ENCODE measurements at places on chromosomes 2 and 18. TPM values are rescaled to one million over a fixed set of nuclear protein-coding genes. Genes with fewer than 3 reads are reported as not detected.
A peak's percentile ranks its signal among the peaks of the same experiment; 100 is the strongest.

DNA sequence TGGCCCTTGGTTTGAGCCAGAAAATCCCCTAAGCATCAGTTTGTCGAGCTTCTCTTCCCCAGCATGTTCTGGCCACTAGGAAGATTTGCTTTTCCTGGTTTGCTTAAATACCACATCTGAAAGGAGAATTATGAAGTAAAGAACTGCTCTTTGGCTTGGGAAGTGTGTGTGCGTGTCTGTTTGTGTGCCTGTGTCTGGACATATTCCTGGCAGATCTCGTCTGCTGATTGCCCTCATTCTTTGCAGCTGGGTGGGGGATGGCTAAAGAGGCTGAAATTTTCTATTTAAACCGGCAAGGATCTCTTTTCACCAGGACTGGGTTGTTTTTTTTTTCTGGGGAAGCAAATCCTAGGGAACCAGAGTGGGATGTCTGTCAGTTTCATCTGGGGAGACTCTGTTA, 57.3 kb upstream of the MBOAT2 start:
- DNase-seq: no peak

Gene SFT2D3
- total RNA-seq: 3.1 TPM

Gene TMEM87B
- total RNA-seq: 11.0 TPM

- DNase-seq: no peak
Observed at GRCh38 chr2:44348400-44348799, 12.9 kb downstream of the PREPL start.

GRCh38 chr2:241912021-241912555, 42.6 kb downstream of the RTP5 start:
- DNase-seq: peak; percentile 10

Gene ALK
- not detected for total RNA-seq

Gene LTBP1
- total RNA-seq: 124 TPM

- no peak for DNase-seq
Observed at GRCh38 chr2:143824791-143825190, 695.1 kb downstream of the ZEB2 start.

DNA sequence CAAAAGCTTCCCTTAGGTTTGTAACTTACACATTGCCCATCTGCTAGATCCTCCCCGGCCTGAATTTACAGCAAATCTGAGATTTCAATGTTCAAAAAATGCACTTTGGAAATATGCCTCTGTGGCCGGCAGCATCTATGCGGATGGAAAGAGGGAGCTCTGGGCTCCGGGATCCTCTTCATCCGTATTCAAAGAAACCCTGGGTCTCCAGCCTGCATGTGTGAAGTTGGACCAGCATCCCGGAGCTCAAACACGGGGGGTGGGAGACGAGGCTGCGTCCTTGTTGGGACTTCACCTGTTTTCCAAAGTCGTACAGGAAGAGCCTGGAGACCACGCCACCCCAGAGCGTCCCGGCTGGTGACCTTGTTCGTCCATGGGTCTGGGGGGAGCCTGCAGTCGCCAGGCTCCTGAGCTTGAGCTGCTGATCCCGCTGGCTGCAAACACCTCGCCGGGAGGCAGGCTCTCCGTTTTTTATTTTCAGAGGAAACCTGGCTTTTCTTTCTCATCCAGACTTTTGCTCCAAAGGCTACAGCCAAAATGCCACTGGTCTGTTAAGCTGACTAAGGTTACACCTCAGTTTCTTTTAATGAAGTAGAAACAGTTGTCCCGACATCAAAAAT, 77.4 kb downstream of the PTGR3 start:
- DNase-seq: peak; percentile 61

DNA sequence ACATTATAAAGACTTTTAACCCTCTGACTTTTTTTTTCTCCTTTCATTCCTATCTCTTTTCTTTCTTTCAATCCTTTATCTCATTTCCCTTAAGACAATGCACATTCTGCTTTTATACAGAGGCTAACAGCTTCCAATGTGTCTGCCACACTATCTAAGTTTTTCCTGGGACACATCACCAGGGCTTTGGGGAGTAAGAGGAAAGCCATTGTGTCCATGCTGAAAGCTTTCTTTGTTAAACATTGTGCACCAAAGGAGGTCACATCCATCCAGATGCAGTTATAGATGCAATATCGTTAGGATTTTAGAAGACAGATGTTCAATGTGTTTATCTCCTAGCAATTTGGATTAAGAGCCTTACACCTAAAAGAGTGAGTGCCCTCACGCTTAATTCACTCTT, 534.1 kb downstream of the CNTNAP5 start:
- DNase-seq: no peak

Gene CAMKMT
- total RNA-seq: 5.6 TPM

- no peak for DNase-seq
Observed at GRCh38 chr2:120348737-120349439, 3.0 kb downstream of the INHBB start.

DNA sequence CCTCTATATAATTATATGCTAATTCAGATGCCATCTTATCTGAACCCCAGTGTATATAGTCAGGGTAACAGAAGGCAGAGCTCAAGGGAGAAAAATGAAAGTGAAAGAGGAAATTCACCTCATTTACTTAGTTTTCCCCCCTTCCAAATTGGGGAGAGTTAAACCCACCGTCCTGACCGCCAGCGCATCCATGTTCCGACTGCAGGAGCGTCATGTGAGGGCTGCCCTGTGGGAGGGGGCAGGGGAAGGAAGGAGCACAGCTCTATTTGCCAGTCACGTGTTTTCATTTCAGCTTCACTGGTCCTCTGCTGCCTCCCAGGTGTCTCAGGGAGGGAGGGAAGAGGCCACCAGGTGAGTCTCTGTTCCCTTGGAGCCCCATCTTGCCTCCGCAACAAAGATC, 13.2 kb downstream of the CNNM4 start:
- DNase-seq: no peak

DNA sequence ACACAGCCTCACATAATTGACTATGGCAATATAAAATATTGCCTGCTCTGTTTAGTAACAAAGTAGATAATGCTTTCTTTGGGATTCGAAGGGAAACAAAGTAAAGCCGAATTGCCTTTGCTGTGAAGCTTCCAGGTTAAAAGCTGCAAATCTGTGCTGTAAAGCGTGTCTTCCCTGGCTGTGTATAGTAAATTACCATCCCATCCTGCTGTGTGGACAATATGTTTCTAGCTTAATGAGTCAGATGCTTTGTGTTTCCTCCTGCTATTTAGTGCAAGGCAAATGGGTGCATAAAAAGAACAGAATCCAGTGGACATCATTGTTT, 265.1 kb downstream of the SOCS6 start:
- no peak for DNase-seq

Gene SMC6
- 13.9 TPM for total RNA-seq

Gene C18orf54
- 1.4 TPM for total RNA-seq

DNA sequence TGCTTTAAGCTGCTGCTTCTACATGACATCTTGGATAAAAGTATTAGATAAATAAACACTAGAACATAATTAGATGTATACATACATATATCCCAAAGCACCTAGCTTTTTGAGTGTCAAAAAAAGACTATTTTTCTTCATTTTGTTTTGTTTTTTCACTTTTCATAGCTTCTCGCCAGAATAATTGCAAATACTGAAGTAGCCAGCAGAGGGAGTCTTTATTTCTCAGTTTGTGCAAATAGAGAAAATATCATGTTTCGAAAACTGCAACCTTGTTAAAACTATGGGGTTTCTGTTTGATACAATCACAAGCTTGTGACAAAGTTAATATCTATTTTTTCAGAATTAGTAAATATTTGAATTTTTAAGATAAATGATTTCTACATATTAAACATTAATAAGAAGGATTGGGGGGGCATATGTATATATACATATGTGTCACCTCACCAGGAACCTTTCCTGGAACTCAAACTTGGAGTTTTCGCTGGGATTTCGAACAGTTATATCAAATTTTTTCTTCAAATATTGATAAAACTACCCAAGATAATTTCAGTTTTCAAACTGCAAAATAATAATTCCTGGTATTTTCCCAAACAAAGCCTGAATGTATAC, 61.0 kb downstream of the GRB14 start:
- DNase-seq: no peak

DNA sequence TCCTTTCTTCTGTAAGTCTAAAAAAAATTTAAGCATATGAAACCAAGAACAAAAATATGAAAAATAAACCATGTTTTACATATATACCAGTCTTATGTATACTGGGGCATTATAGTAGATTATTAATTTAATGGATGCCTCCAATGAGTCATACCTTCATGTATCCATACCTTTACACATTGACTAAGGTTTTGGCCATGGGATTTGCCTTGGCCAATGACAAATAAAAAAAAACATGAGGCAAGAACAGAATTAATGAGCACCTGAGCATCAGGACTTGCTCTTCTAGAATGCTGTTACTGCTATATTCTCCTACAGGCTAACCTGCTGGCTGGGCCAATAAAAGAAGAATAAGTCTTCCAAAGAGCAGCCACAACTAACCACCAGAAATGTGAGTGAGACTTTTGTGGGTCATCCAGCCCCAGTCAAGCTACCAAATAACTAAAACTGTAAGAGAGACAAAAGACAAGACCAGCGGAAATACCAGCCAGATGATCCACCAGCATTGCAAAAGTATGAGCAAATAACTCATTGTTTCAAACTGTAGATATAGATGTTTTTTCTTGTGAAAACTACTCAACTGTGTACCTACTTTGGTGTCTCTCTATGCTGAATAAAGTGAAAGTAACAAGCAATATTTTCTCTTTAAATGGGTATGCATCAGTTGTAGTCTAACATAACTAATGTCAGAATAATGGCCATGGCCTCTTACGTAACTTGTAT, 749.6 kb upstream of the VRK2 start:
- no peak for DNase-seq

- no peak for DNase-seq
Observed at GRCh38 chr2:65778137-65778536, 345.7 kb upstream of the SPRED2 start.

GRCh38 chr18:3526421-3527354, 76.7 kb downstream of the TGIF1 start:
- DNase-seq: no peak

Gene ABCB11
- total RNA-seq: 0.03 TPM

Gene XIRP2
- total RNA-seq: 537 TPM

- no peak for DNase-seq
Observed at GRCh38 chr2:172972005-172972619, 103.5 kb upstream of the MAP3K20 start.

Gene MAP3K19
- total RNA-seq: not detected

DNA sequence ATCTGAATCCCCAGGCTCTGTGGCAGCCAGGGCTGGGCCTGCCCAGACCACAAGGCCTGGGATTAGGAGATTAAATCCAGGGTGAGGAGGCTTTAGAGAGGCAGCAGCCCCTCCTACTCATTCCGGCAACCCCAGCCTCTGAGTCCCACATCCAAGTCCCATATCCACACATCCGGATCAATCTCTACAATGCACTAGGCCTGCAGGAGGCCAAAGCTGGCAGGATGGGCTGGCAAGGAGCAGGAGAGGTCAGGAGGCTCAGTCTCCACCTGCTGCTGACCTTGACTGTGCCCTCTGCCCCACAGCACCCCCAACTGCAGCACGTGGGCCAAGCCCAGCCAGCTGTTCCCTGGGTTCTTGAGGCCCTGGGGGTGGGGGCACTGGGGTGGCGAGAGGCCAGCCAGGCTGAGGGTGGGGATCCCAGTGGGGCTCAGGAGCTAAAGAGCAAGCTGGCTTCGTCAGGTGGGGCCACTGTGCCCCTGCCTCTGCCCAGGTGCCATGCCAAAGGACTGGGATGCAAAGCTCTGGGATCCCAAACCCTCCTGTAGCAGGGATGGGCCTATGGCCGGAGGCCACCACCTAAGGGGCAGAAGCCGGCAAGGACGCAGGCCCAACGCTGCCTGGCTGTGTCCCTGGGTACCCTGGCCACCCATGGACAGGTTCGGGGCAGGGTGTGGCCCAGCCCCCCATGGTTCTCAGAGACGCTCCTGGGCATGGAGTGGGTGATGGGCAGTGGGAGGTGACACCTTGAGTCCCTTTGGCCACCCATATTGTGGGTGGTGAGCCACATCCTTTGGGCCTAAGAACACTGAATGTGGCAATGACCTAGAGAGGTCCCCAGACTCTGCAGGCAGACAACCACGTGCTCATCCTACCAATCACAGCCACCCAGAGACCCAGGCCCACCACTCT, 3.2 kb downstream of the KIF1A start:
- DNase-seq: peak; percentile 57

Gene RSAD2
- total RNA-seq: 4.6 TPM

Gene DES
- 21,230 TPM for total RNA-seq

GRCh38 chr18:45730832-45731575, 7.0 kb downstream of the SLC14A1 start:
- DNase-seq: no peak

Gene FN1
- total RNA-seq: 339 TPM

Gene EN1
- total RNA-seq: 0.13 TPM

GRCh38 chr2:232976666-232977437, 36.2 kb downstream of the NGEF start:
- DNase-seq: no peak

GRCh38 chr2:33005057-33005456, 58.3 kb downstream of the LTBP1 start:
- no peak for DNase-seq

DNA sequence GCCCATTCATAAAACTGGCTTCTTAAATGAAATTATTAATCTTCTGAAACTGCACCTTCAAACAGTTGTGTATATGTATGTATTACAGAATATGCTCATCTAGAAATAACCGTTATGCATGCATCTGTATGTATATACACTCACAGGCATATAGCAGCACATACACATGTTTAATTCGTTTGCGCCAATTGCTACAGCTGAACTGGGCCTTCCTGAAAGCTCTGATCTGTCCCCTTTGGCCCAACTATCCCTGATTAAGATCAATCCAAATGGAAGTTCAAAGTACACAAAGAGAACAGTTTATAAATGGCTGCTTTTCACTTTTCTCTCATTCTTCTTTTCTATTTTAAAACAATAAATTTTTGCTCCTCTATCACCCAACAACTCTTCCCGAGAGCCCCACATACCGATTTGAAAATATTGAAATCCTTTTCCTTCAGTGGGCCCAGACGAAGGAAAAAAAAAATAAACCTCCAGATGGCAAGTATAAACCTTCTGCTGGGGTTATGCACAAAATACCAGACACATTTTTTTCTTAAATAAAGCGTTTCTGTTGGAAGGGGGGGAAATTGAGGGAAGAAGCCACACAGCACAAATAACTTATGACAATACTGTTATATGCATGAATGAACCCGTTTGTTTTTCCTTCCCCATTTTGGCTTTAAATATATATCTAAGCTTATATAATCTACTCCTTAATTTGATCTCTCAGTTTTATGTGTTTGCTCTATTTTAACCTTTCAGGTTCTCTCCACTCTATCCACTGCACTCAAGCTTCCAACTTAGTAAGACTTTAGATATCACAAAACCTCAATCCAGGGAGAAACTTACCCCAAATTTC, 267.3 kb downstream of the TCF4 start:
- DNase-seq: no peak
